ENCODE measurements at places on chromosomes 12 and 14. TPM values are rescaled to one million over a fixed set of nuclear protein-coding genes. Genes with fewer than 3 reads are reported as not detected.

Gene AEBP2
- 25.1 TPM for total RNA-seq

DNA sequence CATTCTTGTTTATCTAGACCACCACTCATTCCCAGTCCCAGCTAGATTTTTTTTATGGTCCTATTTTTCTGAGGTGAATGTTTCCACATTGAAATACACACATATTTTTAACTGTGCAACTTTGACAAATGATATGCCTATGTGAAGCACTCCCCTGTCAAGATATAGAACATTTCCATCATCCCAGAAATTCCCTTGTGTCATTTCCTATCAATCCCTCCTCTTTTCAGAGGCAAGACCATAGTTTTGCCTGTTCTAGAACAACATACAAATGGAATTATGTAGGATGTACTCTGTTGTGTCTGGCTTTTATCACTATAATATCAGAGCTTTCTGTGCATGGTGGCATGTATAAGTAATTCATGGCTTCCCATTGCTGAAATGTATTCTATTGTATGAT is 32.7 kb downstream of the TMEM19 start:
- no peaks in the 10 kb centered on the region for H3K4me1 ChIP-seq
- no peaks in the 10 kb centered on the region for H3K36me3 ChIP-seq

DNA sequence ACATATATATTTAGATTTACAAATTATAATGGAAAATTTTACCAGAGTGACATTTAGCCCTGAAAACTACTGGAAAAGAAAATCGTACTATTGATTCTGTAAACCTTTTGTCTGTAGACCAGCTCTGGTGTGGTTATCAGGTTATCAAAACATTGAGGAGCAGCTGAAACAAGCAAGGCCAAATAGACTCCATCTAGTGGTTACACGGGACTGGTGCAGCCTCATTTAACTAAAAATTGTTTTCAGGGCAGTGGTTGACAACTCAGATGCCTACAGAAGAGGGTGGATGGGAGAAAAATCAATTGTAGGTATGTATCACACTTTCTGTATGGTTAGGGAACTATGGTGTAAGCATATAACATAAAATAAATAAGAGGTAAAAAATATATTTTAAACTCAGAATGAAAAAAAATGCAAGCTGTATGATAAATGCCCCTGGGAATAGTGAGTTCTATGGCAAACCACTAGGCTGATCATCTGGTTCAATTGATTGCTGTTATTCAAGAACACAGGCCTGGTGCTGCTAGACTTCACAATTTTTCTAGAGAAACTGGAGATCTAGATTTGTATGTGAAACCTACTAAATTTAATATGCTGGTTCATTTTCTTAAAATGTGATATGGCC is 51.2 kb downstream of the ACSS3 start:
- no peak overlapping the region for H3K4me3 ChIP-seq
- no peak overlapping the region for H3K27ac ChIP-seq
- peak; percentile 26 for DNase-seq
- no peaks in the 10 kb centered on the region for H3K4me1 ChIP-seq
- no peaks in the 10 kb centered on the region for H3K36me3 ChIP-seq

DNA sequence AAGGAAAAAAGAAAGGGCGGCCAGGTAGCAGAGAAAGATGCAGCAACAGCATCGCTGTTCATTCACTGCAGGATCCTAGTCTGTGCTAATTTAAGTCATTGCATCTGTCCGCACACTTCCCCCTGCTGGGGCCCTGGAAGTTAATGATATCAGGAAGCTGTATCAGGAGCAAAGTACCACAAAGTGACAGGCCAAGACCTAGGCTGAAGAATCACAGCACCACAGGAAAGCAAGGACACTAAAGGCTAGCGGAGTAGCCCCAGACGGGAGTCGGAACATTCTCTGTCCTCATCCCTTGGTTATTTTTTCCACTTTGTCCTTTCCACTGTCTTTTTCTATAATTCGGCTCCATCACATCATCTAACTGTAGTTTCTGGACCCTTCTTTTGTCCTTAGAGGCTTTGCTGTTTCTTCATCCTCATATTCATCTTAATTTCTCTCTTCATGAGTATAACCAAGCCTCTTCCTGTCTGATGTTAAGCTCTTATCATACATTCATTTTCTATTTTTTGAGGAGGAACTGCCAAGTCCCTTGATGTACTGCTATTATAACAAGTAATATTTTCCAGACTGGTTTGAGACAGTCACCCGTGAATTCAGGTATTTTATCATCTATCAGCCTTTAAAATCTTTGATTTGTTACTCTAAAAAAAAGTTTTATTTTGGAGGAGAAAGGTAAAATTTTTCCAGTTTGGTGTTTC is 28.3 kb downstream of the DUSP16 start:
- peak; percentile 17 for DNase-seq
- H3K27ac ChIP-seq = peak overlapping the region; percentile 82
- no peak overlapping the region for H3K4me3 ChIP-seq
- H3K36me3 ChIP-seq = no peaks in the 10 kb centered on the region
- H3K4me1 ChIP-seq = peaks cover 61% of the 10 kb centered on the region

DNA sequence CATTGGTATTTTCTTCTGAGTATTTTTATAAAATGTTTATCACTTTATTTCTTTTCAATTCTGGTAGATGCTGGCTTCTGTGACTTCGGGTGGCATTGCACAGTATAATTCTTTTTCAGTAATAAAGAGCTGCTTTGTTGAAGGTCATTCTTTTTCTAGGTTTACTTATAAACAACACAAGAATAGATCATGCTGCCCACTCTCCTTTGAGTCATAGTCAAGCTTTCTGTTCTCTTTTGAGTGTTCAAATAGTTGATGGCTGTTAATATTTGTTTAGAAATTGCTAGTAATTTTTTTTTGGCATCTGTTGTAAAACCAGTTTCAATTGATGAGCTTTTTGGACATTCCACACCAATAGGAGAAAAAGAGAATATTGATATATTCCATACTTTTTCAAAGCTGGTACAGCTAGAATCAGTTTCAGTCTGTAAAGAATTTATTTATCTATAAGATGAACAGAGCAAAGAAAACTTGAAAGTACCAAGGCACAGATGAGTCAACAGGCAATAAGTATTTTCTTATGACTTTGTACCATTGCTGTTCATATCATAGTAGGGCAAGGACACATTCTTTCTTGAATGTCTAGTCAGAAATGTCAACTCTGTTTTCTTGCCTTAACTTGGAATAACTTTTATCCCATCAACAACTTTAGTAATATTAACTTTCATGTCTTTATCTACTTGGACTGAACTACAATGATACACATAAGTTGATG is 513.0 kb upstream of the SEL1L start:
- H3K4me1 ChIP-seq = no peaks in the 10 kb centered on the region
- no peak overlapping the region for H3K27ac ChIP-seq
- no peak for DNase-seq
- no peaks in the 10 kb centered on the region for H3K27me3 ChIP-seq

DNA sequence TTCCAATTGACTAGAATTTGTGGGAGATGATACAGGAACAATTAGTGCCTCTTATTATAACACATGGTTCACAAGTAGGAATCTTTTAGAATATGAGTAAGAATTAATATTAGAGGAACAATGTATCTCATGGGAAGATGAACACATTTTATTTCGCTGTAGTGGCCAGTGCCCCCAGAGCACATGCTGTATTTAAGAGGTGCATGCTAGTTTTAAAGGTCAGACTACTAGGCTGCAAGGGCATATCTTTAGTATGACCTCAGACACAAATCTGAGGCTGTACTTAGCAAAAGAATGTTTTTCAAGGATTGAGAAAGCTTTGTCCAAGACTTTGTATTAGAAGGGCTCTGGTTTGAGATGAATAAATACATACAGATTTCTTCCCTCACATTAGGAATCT is 586.9 kb downstream of the CCER1 start:
- no peaks in the 10 kb centered on the region for H3K36me3 ChIP-seq
- H3K4me1 ChIP-seq = no peaks in the 10 kb centered on the region
- no peaks in the 10 kb centered on the region for H3K27me3 ChIP-seq
- H3K4me3 ChIP-seq = no peak overlapping the region
- DNase-seq = no peak

Gene HNRNPC
- total RNA-seq = 251 TPM

GRCh38 chr14:29846339-29847055 is 81.2 kb downstream of the PRKD1 start:
- no peaks in the 10 kb centered on the region for H3K27me3 ChIP-seq
- H3K4me3 ChIP-seq = no peak overlapping the region

DNA sequence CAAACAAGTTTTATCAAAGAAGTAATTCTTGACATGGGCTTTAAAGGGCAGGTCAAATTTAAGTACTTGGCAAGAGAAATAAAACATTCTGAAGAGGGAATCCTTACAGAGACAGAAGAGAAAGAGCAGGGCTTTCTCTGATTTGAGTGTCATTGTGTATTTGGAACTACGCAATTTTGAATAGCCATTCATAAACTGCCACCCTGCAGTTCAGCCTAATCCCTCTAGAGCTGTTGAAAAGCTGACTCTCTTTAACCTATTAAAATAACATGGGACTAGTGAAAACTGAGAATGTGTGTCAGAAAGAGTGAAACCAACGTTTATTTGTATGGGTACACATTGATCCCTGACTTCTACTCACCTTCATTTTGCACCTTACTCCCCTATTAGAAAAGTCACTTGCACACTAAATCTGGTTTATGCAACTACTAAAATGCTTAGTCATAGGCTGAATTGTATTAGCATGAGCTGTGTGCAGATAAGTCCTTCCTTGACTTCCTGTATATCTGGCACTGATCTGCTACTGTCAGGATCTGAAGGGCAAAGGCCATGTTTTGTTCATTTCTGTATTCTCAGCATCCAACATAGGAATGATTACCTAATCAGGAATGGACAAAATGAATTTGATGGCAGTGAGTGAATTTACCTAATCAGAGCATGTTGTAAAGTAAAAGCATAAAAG is 458.9 kb downstream of the NOVA1 start:
- no peak for DNase-seq
- H3K36me3 ChIP-seq = no peaks in the 10 kb centered on the region
- H3K4me1 ChIP-seq = no peaks in the 10 kb centered on the region
- no peak overlapping the region for H3K4me3 ChIP-seq
- H3K27ac ChIP-seq = no peak overlapping the region
- no peaks in the 10 kb centered on the region for H3K27me3 ChIP-seq

GRCh38 chr14:68938271-68939150 is 40.6 kb downstream of the ACTN1 start:
- H3K36me3 ChIP-seq = no peaks in the 10 kb centered on the region
- DNase-seq = peak; percentile 81
- H3K27ac ChIP-seq = peak overlapping the region; percentile 91

DNA sequence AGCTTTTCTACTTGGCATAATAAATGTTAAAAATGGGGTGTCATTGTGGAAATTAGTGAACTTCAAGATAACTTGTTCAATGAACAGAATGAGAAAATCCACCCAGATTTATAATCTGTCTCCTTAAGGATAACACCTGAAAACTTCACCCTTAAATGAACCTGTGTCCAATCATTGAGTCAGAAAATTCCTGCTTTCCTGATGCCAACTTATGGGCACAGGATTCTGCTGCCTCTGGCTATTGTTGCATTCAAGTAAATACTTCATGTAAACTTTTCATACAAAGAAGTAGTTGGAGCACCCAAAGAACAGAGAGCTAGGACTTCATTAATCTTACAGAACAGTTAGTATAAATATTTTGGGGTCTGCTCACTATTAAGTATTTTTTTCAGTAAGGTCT is 98.9 kb upstream of the PLEKHA5 start:
- peaks cover 13% of the 10 kb centered on the region for H3K4me1 ChIP-seq
- H3K4me3 ChIP-seq = no peak overlapping the region
- no peak overlapping the region for H3K27ac ChIP-seq
- no peaks in the 10 kb centered on the region for H3K27me3 ChIP-seq
- no peak for DNase-seq

GRCh38 chr12:116517431-116518045 is 41.6 kb upstream of the MAP1LC3B2 start:
- no peaks in the 10 kb centered on the region for H3K36me3 ChIP-seq
- H3K4me3 ChIP-seq = no peak overlapping the region
- no peaks in the 10 kb centered on the region for H3K4me1 ChIP-seq
- no peak overlapping the region for H3K27ac ChIP-seq
- DNase-seq = no peak
- no peaks in the 10 kb centered on the region for H3K27me3 ChIP-seq

Gene STAB2
- not detected for total RNA-seq

Gene EPYC
- total RNA-seq = not detected

- no peak for DNase-seq
- H3K4me1 ChIP-seq = peaks cover 31% of the 10 kb centered on the region
- no peaks in the 10 kb centered on the region for H3K36me3 ChIP-seq
- H3K27me3 ChIP-seq = no peaks in the 10 kb centered on the region
- peak overlapping the region; percentile 91 for H3K27ac ChIP-seq
Observed at GRCh38 chr14:23286902-23287479, 1.1 kb upstream of the HOMEZ start.

- no peak overlapping the region for H3K27ac ChIP-seq
- H3K36me3 ChIP-seq = no peaks in the 10 kb centered on the region
- no peak for DNase-seq
- H3K4me1 ChIP-seq = no peaks in the 10 kb centered on the region
- H3K4me3 ChIP-seq = no peak overlapping the region
- no peaks in the 10 kb centered on the region for H3K27me3 ChIP-seq
Observed at GRCh38 chr12:45125997-45126396, 75.1 kb upstream of the DBX2 start.

- H3K4me1 ChIP-seq = peaks cover 4% of the 10 kb centered on the region
- no peak overlapping the region for H3K4me3 ChIP-seq
- DNase-seq = no peak
- H3K27ac ChIP-seq = no peak overlapping the region
- no peaks in the 10 kb centered on the region for H3K36me3 ChIP-seq
Observed at GRCh38 chr12:120674097-120674636, 12.8 kb upstream of the MLEC start.

Gene PRH2
- not detected for total RNA-seq

DNA sequence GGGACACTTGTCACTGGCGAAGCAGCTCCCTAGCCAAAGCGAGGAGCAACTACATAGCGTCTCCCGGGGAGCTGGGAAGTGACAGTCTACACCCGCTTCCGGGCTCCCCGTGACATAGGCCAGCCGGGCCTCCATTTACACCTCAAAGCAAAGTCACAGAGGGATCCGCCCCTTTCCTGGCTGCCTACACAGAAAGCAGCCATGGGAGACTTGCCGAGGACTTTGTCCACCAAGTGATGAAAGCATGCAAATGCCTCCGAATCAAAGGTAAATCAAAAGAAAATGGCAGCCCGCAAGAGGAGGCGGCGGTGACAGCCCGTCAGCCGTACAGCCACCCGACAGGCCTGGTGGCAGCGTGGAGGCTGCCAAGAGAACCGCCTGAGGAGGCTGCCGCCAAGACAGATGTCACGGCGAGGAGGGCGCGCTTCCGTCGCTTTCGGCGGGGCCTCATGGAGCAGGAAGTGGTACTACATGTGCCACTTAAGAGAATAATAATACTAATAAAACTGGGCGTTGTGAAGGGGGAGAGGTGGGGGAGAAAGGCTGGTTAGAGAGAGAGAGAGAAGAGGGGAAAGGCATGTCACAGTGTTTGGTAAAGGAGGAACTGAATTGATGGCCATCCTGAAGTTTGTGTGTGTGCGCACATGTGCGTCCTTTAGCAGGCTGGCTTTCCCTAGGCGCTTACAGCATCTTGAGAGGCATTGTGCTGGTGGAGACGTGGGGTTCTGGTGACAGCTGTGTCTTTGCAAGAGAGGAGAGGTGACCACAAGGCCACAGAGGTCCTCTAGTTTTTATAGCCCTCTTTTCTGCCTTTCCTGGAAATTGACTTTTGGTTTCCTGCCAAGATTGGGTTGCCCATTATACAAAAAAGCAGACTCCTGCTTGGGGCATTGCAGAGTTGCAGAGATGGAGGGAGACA is 661.7 kb downstream of the VRK1 start:
- DNase-seq = peak; percentile 47
- H3K4me3 ChIP-seq = no peak overlapping the region
- H3K27me3 ChIP-seq = no peaks in the 10 kb centered on the region
- peaks cover 5% of the 10 kb centered on the region for H3K4me1 ChIP-seq
- H3K27ac ChIP-seq = no peak overlapping the region
- H3K36me3 ChIP-seq = no peaks in the 10 kb centered on the region

Gene MYO1H
- not detected for total RNA-seq

Gene PIWIL1
- not detected for total RNA-seq

Data from body of pancreas (tissue), 4 donors.